ENCODE measurements at places on chromosomes 3 and 15.

DNA sequence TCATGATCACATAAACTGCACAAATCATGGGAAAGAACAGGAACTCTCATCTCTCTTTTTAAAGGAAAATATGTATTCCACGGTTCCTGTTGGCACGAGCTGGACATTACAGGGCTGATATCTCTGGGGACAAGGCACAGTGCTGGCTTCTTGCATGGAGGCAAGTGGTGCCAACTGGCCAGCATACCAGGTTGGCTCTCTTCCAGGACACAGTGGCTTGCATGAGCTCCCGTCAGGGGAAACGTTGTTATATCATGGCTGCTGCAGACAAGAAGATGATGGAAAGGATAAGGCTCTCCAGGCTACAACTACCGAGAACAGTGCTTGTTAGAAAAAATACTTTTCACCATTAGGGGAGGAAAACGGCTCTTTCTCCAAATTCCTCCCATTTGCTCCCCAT is 283.9 kb downstream of the RORA start:
- DNase-seq = no peak

DNA sequence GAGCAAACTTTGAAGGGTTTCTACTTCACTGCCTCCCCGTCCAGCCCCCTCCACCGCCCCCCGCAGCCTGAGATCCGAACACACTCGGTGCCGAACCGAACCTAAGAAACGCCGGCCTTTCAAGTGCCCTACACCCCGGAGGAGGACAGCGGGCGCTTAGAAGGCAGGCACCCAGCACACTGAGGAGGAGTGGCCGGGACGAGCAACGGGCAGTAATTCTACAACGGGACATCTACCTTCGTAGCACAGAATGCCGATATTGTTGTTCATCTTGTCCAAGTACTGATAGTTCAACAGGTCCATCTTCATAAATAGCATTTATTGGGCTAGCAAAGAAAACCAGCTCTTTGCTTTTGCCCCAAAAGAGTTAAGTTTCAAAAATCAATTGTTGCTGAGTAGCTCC is 513 bp downstream of the VGLL4 start:
- DNase-seq = peak; percentile 72

- DNase-seq = no peak
These were observed 1.5 kb downstream of the ZBED2 start for GRCh38 chr3:111593666-111594065.

DNA sequence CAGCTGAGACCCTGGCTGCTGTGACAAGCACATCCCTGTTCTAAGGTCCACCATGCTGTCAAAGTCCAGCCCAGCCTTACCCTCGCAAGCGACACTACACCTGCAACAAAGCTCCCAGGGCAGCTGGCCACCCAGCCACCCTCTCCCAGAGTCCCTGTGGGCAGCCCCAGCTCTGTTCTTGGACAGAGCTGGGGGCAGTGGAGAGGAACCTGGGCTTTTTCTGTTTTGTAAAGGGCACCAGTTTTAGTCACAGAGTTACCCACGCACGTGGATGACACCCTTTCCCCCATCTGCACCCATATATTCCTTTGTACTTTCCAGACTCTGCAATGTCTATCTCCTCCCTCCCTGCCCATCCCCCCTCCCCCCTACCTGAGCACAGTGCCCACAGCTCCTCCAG is 38.9 kb downstream of the ACAN start:
- DNase-seq = no peak

DNA sequence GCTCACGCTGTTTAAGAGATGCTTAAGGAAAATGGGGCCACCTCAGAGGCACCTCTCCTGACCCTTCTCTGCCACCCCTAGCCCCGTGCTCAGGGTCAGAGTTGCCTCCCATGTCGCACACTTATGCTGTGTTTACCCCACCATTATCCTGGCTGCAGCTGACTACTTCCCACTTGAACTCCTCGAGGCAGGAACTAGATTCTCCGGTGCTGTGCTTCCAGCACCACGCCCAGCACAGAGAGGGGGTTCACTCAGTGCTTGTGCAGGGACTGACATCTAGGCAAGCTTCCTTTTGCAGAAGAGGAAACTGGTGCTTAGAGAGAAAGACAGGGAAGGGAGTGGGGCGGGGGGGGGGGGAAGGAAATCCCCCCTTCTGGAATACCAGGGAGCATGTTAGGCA is 340.1 kb downstream of the RORA start:
- DNase-seq = no peak

DNA sequence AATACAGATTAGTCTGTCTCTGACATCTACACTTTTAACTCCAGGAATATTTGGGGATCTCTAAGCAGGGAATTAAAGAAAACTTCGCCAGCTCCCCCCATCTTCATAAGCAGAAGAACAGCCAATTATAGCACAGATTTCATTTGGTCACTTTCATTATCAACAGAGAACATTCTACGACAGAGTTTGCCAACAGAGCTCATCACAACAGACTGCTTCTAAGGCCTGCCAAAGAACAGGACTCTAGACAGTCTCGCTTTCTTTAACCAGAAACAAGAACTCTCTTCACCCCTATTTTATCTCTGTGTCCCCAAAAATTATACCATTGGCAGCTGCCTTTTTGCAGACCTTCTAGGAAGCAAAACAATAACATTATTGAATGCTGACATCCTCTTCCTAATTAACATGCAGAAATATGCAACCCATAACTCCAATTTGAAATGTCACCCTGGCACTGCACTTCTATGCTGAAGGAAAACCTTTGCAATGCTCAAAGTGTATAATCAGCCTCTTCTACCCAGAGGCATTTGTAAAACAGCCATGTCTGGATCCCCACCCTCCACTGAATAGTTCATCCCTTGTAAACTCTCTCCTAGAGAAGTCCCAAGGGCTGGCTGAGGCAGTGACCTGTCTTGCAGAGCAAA is 552.8 kb downstream of the MAGI1 start:
- no peak for DNase-seq

- peak; percentile 52 for DNase-seq
These were observed 866 bp downstream of the TNIK start for GRCh38 chr3:171459137-171459941.

GRCh38 chr3:140854961-140855360 is 86.7 kb upstream of the SLC25A36 start:
- no peak for DNase-seq

GRCh38 chr3:2837910-2838309 is 272.3 kb downstream of the IL5RA start:
- DNase-seq = no peak

- DNase-seq = peak; percentile 42
These were observed 59.1 kb upstream of the SPRED1 start for GRCh38 chr15:38193496-38193895.

- DNase-seq = no peak
These were observed 417.2 kb downstream of the ERC2 start for GRCh38 chr3:56051052-56051451.

DNA sequence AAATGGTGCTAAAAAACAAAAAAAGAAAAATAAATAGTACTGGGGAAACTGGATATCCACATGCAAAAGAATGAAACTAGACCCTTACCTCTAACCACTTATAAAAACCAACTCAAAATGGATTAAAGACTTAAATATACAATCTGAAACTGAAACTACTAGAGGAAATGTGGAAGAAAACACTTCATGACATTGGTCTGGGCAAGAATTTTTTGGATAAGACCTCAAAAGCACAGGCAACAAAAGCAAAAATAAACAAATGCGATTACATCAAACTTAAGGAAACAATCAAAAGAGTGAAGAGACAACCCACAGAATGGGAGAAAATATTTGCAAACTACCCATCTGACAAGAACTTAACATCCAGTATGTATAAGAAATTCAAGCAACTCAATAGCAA is 6.4 kb downstream of the IFT57 start:
- DNase-seq = no peak

DNA sequence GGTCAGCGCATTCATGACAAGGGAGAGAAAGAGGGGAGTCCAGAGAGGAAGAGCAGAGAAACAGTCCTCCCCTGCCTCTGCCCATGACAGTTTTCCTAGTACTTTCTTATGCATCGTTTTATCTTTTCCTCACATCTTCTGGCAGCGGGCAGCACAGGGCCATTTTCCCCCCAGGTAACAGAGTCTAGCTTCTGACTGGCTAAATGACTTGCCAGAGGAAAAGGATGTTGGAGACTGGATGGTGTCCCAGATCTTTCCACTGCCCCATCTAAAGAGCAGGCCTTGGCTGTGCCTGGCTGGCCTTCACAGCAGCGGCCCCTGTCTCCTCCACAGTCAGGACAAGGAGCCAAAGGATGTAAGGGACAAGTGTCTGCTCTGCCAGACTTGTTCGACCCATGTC is 59.3 kb downstream of the CTDSPL start:
- no peak for DNase-seq

GRCh38 chr3:50068134-50068533 is 20.6 kb upstream of the RBM5 start:
- peak; percentile 70 for DNase-seq
